ENCODE measurements at places on chromosomes 3 and 15.

- no peak for DNase-seq
These were observed 427.4 kb upstream of the NAALADL2 start for GRCh38 chr3:174431717-174432116.

DNA sequence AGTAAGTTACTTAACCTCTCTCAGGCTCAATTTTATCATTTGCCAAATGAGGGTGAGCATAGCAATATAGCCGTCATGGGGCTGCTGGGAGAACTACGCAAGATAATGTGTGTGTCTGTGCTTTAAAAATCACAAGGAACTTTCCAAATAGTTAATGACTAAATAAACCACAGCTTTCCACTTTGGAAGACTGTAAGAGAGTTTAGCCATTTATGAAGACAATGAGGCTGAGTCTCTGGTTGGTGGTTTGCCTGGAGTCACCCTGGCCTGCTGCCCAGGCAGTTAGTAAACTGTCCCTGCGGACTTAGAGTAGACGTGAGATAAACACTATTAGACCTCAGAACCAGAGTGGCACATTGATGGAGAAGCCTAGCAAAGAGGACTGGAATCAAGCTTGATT lies 357.7 kb downstream of the CLSTN2 start:
- no peak for DNase-seq

GRCh38 chr15:93658026-93658816 lies 569.2 kb upstream of the RGMA start:
- no peak for DNase-seq

DNA sequence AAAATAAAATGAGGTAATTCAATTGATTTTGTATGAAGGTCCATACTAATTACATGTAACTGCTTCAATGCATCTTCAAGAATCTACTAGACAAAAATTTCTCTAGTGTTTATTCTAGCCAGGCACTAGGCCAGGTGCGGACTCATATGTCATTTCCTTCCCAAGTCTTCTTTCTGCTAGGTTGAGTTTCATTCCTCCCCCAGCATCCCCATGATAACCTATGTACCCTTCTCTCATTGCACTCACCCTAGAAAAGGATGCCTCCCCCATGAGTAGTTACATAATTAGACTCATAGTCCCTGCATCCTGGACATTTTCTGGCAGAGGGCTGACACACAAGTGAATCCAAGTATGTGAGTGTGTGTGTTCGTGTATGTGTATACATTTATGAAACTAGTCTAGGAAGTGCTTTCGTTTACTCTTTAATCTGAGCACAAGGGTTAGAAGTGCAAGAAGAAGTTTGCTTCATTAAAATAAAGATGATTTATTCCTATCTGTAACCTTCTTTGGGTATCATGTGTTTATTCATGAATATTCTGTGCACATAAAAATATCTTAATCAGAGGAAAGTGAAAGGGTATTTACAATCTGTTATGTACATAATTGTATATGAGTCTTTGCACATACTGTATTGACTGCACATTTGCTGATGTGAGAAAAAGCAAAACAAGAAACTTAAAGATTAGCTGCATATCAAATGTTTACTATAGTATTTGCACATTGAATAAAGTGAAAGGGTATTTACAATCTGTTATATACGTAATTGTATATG lies 585.6 kb upstream of the ZNF717 start:
- DNase-seq = no peak

- DNase-seq = no peak
These were observed 2.4 kb upstream of the MAGI1 start for GRCh38 chr3:66041116-66041515.

GRCh38 chr3:31981206-31982181 lies at the start of the genes OSBPL10 and ZNF860:
Gene OSBPL10 (minus strand): TSS chr3:31981262. CDS start chr3:31981179, 83 bp downstream.
Gene ZNF860 (plus strand): TSS chr3:31981750. CDS start chr3:31989080, 7,330 bp downstream.
- peak; percentile 90 for DNase-seq

- DNase-seq = no peak
These were observed 419.0 kb downstream of the CNTN4 start for GRCh38 chr3:2517500-2518172.

GRCh38 chr3:148023994-148024393 lies 614.8 kb downstream of the ZIC1 start:
- DNase-seq = no peak

DNA sequence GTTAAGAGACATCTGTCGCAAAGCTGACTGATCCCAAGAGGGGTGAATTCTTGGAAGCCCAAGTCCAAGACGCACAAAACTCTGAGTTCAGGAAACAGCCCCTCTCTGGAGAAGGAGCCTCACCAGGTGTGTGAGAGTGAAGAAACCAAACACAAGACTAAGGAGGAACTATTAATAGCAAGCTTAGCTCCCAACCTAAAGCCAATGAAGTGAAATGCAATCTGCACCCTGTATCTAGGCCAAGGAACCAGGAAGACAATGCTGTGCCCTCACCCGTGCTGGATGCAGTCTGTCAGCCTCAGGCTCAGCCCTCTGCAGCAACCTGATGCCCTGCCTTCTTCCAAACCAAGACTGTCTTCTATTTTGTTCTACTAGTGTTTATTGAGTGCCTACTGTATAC lies 22.5 kb upstream of the THBS1 start:
- DNase-seq = no peak

All from suprapubic skin (tissue), 4 donors.